H7 (cell line): ENCODE measurements at places on chromosomes 2 and 18.

DNA sequence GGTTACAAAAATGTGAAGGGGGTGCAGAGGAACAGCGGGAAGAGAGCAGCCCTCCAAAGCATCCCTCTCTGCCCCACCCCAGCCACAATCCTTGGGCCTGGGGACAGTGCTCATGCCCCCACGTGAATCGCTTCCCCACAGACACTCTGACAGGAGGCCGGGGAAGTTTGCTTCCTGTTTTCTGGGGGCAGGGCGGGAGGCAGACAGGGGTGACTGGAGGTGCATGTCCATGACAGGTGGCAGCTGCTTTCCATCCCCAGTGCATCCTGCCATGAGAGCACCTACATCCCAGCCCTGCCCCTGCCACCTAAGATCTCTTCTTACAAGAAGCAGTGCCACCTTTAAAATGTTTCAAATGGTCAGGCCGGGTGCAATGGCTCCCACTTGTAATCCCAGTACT lies 47.2 kb upstream of the UBE2F start:
- DNase-seq = no peak

- no peak for DNase-seq
These were observed 45.8 kb downstream of the TSHZ1 start for GRCh38 chr18:75256376-75256775.

- no peak for DNase-seq
These were observed 29.7 kb downstream of the AGPS start for GRCh38 chr2:177422271-177422670.

GRCh38 chr18:57696271-57696670 lies 74.6 kb upstream of the NARS1 start:
- DNase-seq = no peak

DNA sequence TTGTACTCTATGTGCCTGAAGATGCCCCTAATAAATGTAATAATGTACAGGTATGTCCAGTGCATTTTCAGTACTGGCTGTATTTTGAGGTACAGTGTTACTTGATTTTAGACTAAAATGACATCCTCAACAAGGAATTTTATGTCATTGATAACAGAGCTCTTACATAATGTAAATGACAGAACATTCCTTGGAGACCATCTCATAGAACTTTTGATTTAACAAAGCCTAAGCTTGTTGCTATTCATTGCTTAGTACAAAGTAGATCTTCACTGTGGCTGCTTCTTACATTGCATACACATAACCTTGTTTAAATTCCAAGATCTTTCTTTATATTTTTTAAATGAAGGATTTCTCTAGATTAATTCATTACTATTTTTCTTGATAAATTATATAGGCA lies 24.1 kb downstream of the DYNC1I2 start:
- no peak for DNase-seq

GRCh38 chr18:28208712-28209265 lies 31.9 kb upstream of the CDH2 start:
- no peak for DNase-seq

- DNase-seq = no peak
These were observed 12.0 kb upstream of the CEP68 start for GRCh38 chr2:65044097-65044735.
